Activated CD8-positive, alpha-beta T cell treated with anti-CD3 and anti-CD28 coated beads, Interleukin-2, amount 10 ng/mL, durations not matched to agents 7 days and 5 days (primary cell): ENCODE measurements at places on chromosomes 3 and 15. TPM values are rescaled to one million over a fixed set of nuclear protein-coding genes. Genes with fewer than 3 reads are reported as not detected.

DNA sequence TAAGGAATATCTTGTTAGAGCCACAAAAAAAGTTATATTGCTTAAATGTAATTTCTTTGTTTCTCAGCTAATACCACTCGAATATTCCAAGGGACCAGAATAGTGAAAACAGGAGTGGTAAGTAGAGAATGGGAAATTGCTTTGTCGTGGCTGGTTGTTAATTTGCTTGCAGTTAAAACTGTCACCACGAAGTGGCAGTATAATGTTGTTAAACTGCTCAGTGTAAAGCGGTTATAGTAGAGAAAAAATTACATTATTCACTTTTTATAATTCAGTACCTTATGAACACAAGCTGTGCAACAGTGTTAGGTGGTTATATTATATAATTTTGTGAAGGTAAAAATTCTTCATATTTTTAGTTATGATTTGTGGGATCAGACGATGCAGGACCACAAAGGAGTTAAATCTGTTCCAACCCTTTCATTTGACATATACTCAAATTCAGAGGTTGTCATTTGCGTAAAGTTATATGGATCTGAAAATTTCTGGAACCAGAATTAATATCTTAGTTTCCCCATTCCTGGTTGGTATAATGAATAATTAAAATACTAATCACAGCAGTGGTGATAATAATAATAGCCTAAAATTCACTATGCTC lies 171.8 kb downstream of the FEZF2 start:
- no peaks in the 10 kb centered on the region for H3K27me3 ChIP-seq
- H3K4me1 ChIP-seq = no peaks in the 10 kb centered on the region
- no peaks in the 10 kb centered on the region for H3K36me3 ChIP-seq
- H3K27ac ChIP-seq = no peak overlapping the region
- no peak overlapping the region for H3K4me3 ChIP-seq

Gene ZNF280D
- total RNA-seq = 17.5 TPM

Gene FAM107A
- total RNA-seq = not detected

Gene SCN11A
- not detected for total RNA-seq

Gene ROBO2
- not detected for total RNA-seq

Gene OR5K2
- total RNA-seq = not detected
